Sigmoid colon (tissue), 7 donors: ENCODE measurements at places on chromosomes 3 and 15.

DNA sequence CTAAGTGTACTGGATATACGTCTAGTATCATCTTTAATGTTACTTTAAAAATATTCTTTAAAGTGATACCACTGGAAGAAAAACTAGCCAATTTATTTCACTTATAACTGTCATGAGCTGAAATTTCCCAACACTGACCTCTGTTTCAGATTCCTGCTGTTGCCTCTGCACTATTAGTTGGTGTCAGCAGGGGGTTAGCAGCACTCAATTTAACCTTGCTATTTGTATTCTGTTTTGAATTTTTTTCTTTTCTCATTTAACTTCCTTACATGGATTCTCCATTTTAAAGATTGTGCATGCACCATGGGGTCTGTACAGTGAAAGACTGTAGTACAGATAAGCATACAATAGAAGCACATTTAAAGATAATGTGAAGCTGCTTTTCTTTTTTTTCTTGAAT, 169.2 kb downstream of the UBE2E2 start:
- DNase-seq = no peak

DNA sequence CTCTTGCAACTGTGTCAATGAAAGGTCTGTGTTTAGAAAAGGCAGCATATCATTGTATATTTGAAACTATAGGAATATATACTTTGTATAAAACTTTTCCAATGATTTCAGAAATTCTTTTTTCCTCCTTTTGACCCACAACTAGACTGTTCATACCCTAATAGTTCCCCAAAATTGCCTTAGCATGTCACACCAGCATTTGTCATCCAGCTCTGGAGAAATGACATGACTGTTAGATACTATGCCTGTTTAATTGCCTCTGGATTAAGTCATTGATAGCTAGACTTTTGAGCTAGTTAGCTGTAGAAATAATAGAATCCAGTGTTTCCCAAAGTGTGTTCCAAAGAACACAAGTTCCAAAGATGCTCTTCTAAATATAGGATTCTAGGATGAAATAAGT, 32.4 kb downstream of the B3GALNT1 start:
- DNase-seq = no peak

GRCh38 chr3:66037986-66038369, 740 bp downstream of the MAGI1 start:
- DNase-seq = no peak

GRCh38 chr3:188949456-188949855, 222.3 kb upstream of the TPRG1 start:
- DNase-seq = no peak

DNA sequence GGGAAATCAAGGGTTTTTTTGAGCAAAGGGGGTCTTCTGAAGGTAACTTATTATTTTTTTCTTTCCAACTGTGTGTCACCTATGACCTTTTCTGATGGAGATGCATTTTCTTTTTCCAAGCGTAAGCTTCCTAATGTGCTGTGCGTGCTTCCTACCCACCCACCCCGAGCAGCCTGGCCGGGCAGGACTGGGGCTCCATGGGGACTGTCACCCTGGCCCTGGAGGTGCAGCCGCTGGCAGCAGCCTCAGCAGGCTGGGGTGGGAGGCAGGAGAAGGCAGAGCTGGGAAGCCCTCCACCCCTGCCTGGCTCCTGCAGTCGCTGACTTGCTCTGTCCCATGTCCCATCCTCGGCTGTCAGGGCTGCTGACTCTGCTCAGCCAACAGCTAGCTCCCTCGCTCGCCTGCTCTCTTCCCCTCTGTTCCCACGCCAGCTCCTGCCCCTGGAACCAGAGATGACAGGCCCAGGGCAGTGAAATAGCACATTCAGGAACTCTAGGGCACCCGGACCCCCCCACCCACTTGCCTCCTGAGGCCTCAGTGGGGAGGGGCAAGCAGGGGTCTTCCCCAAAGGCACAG, 21.4 kb downstream of the IDH2 start:
- no peak for DNase-seq

DNA sequence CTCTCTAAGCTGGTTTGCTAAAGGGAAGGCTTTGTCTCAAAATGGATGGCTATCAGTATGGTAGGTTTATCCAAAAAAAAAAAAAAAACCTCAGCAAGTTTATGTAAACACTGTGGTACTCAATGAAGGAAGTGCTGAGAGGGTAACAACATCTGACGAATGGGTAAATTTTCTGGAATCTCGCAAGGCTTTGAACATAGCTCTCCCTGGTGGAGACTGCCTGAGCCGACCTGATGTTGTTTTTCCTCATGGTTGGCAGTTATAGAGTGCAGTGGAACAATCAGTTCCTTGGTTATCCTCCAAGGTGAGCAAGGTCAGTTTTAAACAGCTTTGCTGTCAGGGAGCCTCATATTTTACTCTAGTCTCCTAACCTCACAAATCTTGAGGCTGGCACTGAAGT, 94.6 kb downstream of the ZPLD1 start:
- DNase-seq = no peak

DNA sequence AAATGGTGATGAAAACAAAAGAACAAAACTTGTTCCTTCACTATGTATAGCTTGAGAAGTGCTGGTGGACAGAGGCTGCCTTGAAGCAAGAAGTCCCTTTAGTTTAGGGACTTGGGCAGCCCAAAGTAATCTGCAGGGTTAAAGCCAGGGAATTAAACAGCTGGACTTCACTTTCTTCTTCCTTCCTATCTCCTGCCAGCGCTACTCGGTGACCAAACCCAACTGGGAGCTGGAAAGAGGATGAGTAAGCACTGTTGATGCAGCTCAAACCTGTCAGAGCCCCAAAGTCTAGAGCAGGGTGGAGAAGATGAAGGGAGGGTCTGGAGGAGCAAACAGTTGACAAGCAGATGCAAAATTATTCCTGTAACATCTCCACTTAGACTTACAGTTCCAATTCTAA, 73.1 kb upstream of the FBN1 start:
- DNase-seq = no peak

- DNase-seq = no peak
These were observed 272.0 kb downstream of the RORA start for GRCh38 chr15:60957111-60957510.

GRCh38 chr3:31908391-31909097, 72.5 kb downstream of the OSBPL10 start:
- no peak for DNase-seq

DNA sequence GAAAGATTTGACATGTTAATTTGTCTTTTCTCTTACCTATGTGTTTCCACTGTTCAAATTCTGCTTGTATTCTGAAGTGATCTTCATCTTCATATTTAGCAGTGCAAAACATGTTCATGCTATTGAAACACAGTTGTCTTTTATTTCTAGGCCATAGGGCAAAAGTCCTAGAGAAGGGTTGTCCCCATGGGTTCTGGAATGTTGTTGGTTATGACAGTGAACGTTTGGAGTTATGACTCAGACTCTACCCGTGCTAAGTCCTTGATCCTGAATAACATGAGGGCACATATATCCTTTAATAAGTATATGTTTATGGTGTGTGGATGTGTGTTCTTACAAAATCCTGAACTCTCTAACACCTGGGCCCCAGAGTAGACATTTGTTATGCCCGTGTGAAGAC, 23.0 kb upstream of the ARPP21 start:
- no peak for DNase-seq

GRCh38 chr3:115839246-115839645, 215.9 kb downstream of the GAP43 start:
- no peak for DNase-seq

- DNase-seq = no peak
These were observed 69.0 kb downstream of the ARHGAP31 start for GRCh38 chr3:119362940-119363725.

DNA sequence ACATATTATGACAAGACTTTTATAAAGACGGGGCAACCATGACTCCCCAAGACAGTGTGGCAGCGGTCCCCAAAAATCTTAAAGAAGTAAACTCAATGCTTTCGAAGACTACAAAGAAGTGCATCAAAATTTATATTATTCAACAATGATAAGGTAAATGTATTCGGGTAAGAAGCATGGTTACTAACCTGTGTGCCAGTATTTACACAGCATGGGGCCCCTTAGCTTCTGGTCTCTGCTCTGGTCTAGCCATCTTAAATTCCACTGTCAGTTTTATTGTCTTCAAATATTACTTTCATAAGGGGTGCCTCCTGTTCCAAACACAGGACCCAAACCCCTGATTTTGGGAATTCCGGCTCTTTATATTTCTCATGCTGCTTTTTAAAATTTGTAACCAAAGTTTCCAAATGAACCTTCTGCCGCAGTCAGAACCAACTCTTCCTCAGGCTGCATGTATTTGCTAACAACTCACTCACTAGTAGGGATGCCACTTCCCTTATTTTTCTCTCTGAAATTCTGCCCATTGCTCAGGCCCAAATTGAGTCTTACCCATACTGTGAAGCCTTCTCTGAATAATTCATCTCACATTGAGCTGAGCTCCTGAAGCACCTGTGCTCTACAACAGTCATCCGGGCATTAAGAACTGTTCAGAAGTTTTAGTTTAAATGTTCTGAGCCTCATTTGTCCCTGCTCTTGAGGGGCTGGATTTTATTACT, 1.2 kb downstream of the TTC23 start:
- no peak for DNase-seq

GRCh38 chr3:171696805-171697204, 113.5 kb downstream of the PLD1 start:
- no peak for DNase-seq

- no peak for DNase-seq
These were observed 8.5 kb downstream of the ISL2 start for GRCh38 chr15:76344893-76345582.

- DNase-seq = no peak
These were observed 207.4 kb downstream of the OPA1 start for GRCh38 chr3:193800138-193801043.

GRCh38 chr3:45881078-45882022, 5.0 kb upstream of the CCR9 start:
- DNase-seq = no peak

GRCh38 chr3:32865383-32865782, 47.6 kb downstream of the TRIM71 start:
- DNase-seq = no peak

DNA sequence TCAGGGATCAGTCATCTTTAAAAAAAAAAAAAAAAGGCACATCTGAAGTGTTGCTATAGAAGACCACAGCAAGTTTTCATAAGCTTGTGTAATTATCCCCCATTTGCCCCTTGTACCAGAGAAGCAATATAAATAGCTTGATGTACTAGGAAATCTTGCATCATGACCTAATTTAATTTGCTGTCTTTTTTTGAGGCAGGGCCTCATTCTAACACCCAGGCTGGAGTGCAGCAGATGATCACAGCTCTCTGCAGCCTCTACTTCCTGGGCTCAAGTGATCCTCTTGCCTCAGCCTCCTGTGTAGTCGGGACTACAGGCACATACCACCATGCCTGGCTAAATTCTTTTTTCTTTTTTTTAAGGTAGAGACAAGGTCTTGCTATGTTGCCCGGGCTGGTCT, 88.7 kb downstream of the ARIH1 start:
- no peak for DNase-seq

DNA sequence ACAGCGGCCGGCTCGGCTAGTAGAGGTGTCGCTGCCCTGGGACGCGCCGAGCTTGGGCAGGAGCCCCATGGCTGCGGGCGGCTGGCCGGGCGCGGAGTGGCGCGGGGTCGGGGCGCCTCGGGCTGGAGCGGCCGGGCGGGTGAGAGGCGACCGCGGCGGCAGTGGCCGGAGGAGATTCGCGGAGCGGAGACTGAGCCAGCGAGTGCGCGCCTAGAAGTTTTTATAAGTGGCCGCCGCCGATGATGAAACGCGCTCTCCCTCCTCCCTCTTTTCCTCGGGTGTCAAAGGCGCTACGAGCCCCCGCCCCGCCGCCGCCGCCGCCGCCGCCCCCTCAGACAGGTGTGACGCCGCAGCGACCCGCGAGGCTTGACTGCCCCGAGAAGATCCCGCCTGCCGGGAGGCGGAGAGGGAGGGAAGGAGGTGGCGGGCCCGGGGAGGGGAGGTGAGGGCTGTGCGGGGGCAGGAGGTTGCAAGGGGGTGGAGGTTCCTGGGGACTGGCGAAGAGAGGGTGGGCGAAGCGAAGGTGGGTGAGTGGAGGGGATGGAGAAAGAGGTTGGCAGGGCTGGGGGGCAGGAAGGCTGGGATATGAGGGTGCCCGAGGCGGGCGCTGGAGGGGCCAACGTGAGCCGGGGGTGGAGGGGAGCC, at the start of gene SLCO2A1:
SLCO2A1 (minus strand) TSS at position 192 of the 645 bp plus-strand sequence; CDS start at position 69, 123 bp downstream.
- DNase-seq = peak; percentile 62

- no peak for DNase-seq
These were observed 14.7 kb downstream of the XRN1 start for GRCh38 chr3:142433110-142433509.

GRCh38 chr3:13243586-13243985, 170.4 kb upstream of the IQSEC1 start:
- no peak for DNase-seq

DNA sequence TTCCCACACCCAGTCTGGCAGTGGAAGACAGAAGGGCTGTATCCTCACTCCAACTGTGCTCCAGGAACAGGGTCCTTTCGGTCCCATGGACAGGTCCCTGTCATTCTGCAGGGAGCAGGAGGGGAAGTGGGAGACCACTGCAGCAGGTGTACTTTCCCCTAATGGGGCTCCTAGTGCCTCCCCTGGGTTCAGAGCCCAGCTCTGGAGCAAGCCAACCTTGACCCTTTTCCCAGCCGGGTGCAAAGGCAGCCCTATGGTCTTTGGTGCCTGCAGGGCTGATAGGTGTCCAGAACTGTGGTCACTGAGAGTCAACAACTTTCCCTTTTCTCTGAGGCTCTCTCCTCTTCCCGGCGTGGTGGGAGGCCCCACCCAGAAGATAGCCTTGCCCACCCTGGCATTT, 26.8 kb downstream of the MAGEF1 start:
- no peak for DNase-seq

GRCh38 chr15:64731012-64731804, 44.2 kb downstream of the RBPMS2 start:
- DNase-seq = peak; percentile 93

- no peak for DNase-seq
These were observed 374.1 kb upstream of the TBL1XR1 start for GRCh38 chr3:177571271-177571943.

DNA sequence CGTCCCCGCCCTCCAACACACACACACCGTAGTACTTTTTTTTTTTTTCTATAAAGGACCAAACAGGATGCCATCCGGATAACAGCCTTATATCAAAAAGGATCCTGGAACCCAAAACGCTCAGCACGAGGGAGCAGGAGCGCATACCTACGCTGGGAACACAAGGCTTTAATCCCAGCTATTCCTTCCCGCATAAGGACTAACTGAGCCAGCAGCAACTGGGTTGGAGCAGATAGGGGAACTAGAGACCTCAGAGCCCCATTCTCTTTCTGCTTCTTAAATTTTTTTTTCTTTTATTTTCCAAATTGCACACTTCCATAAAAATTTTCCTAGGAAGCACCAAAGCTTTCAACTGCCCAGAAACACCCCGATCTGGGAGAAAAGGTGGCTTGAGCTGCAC, 1.3 kb downstream of the TRANK1 start:
- no peak for DNase-seq

GRCh38 chr3:49277383-49277775, 347 bp upstream of the C3orf62 start:
- DNase-seq = no peak

DNA sequence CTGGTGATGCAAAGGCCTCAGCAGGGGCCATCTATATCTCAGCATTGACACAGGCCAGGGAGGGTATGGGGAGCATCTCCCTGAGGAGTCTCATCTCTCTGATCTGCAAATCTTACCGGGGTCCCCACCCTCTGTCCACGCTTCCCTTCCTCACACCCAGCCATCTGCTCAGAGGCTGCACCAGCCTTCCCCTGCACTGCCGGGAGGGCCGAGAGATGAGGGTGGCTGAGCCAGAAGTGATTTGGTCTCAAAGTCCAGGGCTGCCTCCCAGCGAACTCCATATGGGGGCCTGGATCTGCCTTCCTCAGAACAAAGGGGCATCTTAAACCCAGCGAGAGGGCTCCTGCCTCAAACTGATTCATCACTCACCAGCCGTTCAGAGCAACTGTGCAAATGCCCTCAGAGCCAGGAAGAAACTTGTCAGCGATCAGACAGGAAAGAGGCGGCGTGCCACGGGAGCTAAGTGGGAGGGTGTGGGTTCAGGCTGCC, 4.6 kb downstream of the IGDCC3 start:
- DNase-seq = no peak
